Mucosa of descending colon (tissue), 3 donors: ENCODE measurements at places on chromosomes 3 and 15. TPM values are rescaled to one million over a fixed set of nuclear protein-coding genes. Genes with fewer than 3 reads are reported as not detected.
A peak's percentile ranks its signal among the peaks of the same experiment; 100 is the strongest.

The PPP1R14D gene
- 186 TPM for total RNA-seq

The FBXW12 gene
- not detected for total RNA-seq

The IL5RA gene
- total RNA-seq = 0.57 TPM

The APOD gene
- 73.6 TPM for total RNA-seq

The CCDC80 gene
- 58.7 TPM for total RNA-seq

The SLC30A4 gene
- total RNA-seq = 17.2 TPM

DNA sequence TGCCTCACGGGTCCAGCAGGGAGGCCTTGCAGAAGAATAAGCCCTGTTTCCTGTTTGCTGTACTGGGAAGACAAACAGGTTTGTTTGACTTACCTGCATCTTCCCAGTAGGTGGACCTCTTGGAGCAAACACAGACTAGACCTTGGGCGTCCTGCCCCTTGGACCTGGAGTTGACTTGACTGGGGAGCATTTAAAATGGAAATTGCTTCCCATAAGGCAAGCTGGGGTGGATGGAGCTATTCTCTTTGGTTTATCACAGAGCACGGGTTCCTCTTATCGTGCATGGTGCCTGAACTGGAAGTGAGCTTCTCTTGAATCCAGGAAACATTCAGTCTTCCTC, 151.4 kb downstream of the RPLP1 start:
- peak; percentile 65 for DNase-seq

GRCh38 chr3:177525414-177525813, 328.1 kb upstream of the TBL1XR1 start:
- no peak for DNase-seq

GRCh38 chr3:39350714-39351113, 21.2 kb downstream of the CCR8 start:
- DNase-seq = no peak

DNA sequence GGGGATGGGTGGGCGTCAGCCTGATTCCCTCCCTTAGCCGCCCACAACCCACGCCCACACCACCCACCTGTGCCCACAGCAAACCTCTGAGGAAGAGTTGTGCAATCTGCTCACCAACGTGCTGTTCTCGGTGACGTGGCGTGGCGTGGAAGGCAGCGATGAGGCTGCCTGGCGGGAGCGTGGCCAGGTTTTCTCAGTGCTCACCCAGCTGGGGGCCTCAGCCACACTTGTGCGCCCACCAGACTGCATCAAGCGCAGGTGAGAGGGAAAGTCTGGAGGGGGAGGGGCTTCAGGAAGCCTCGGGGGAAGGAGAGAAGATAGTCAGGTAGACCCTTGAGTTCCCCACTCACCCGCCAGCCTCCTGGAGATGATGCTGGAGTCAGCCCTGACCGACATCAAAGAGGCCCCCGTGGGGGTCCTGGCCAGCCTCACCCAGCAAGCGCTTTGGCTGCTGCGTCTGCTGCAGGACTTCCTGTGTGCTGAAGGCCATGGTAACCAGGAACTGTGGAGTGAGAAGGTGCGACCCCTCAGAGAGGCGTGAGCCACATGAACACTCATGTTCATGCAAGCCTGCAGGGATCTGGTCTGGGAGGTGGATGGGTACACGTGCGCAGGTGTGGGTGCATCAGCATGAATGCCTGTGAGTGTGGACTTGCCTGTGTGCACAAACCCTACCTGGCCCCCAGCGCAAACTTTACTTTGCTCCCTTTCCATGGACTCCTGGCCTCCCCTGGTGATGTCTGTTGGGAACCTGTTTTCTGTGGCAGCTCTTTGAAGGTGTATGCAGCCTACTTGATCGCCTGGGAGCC, 21.7 kb downstream of the NBEAL2 start:
- no peak for DNase-seq

DNA sequence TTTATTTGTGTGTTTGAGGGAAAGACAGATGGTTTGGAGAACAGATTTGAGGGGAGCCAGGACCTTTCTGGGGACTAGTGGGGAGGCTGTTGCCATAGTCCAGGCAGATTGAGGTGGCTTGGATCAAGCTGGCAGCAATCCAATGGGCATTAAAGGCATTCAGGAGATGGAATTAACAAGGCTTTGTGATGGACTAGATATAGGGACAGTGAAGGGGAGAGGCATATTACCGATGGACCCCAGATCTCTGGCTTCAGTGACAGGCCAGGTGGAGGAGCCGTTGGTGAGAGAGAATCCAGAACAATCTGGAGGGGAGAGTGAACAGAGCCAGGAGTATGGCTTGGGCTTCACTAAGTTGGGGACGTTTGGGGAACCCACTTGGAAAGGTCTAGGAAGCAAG, 124.8 kb downstream of the EEFSEC start:
- no peak for DNase-seq

- no peak for DNase-seq
Measured at GRCh38 chr3:187994221-187995042, 159.5 kb upstream of the LPP start.

DNA sequence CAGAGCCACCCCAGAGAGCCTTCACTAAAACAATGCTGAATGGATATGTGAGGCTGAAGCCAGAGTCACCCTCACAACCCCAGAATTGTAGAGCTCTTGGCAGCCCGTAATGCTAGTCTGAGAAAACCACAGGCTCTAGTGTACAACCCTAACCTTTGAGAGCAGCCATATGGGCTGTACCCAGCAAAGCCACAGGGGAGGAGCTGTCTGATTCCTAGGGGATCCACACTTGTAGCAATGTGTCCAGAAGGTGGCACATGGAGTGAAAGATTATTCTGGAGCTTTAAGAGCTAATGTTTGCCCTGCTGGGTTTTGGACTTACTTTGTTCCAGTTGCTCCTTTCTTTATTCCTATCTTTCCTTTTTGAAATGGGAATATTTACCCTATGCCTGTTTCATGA, 626.8 kb downstream of the GRM7 start:
- DNase-seq = no peak

DNA sequence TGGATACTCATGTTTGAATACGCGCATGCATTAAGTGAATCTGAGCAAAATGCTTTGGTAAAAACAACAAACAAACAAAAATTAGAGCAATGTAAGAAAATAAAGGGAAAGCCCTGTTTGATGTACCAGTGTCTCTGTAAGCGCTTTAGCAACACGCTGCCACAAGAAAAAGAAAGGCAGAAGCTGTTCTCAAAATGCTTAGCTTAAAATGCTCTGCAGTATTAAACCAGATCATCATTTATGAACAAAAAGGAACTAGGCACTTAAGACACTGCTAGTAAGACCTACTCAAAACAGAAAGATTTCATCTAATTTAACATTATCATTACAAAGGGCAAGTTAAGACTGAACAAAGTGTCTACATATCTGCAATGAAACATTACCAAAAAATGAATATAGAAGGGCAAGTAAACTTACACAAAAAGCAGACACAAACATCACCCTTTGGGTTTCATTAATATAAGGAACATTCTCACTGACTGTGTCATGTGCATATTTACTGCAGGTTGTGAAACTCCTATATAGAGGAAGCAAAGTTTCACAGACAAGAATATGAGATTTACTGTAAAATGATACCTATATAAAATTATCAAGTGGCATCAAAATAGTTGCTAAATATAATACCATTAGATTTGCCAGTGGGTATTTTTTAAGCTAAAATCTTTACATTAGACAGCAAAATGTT, 102.1 kb downstream of the FBXL22 start:
- DNase-seq = no peak

DNA sequence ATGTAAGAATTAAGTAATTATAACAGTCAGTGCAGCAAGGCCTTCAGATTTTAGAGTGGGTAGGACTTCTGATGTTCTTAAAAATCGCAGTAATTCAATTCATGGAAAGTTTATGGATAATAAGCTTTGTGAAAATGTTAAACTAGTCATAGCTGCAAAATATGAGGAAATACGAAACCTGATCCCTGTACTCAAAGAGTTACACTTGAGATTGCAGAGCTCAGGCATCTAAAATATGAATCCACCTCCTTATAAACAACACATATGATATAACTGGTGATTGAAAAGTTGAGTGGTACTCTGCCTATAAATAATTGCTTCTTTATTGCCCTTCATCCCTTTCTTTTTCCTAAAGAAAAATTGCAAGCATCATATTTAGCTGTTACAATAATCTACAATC, 473.3 kb downstream of the OTOL1 start:
- DNase-seq = no peak

GRCh38 chr15:60523056-60523455, 44.1 kb upstream of the ICE2 start:
- DNase-seq = no peak

GRCh38 chr3:116140100-116140689, 305.1 kb downstream of the LSAMP start:
- DNase-seq = no peak

GRCh38 chr15:99369196-99369595, 117.9 kb downstream of the LRRC28 start:
- no peak for DNase-seq

- DNase-seq = no peak
Measured at GRCh38 chr3:127325629-127325961, 37.7 kb upstream of the PRR20G start.

- no peak for DNase-seq
Measured at GRCh38 chr3:55416331-55416821, 70.7 kb downstream of the WNT5A start.
